Esophagus muscularis mucosa (tissue), 4 donors: ENCODE measurements at places on chromosomes 11 and 22.

GRCh38 chr11:46639197-46639839, 22.0 kb downstream of the ATG13 start:
- DNase-seq: no peak

GRCh38 chr22:30542811-30543188, 3.7 kb downstream of the SEC14L6 start:
- no peak for DNase-seq

DNA sequence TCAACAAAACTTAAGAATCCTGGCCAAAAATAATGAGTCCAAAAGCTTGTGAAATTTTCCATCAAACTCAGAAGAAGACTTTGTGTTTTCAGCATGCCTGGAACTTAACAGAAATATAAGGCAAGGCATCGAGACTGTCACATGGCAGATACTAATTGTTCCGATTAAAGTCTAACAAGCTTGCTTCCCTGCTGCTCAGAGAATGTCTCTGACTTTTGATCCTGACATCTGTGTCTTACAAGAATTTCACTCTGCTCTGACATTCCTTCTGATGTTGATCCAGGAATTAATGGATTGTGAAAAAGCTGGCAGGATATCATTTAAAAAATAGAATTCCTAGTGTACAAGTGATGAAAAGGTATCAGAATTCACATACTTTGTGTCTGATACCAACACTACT, 170.2 kb downstream of the DCDC1 start:
- no peak for DNase-seq

GRCh38 chr22:50315289-50316113, 8.1 kb upstream of the PLXNB2 start:
- no peak for DNase-seq

GRCh38 chr11:98495601-98496000, 525.1 kb upstream of the CNTN5 start:
- no peak for DNase-seq

DNA sequence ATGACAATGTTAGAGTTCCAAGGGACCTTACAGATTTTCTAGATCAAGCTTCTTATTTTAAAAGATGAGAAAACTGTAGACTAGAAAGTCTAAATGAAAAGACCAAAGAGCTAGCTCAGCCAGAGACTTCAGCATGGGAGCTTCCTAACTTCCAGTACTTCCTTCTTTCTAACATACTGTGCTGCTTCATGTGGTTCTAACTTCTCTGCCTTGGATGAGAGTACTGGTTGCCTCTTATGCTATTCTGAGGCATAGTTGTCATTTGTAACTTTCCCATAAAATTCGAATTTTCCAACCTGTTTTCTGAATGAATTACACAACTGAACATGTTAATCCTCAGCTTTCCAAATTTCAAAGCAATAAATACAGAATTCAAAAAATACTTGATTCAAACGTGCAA, 1.8 kb downstream of the MTMR2 start:
- DNase-seq: no peak

GRCh38 chr11:122686111-122686510, 30.6 kb downstream of the UBASH3B start:
- no peak for DNase-seq

DNA sequence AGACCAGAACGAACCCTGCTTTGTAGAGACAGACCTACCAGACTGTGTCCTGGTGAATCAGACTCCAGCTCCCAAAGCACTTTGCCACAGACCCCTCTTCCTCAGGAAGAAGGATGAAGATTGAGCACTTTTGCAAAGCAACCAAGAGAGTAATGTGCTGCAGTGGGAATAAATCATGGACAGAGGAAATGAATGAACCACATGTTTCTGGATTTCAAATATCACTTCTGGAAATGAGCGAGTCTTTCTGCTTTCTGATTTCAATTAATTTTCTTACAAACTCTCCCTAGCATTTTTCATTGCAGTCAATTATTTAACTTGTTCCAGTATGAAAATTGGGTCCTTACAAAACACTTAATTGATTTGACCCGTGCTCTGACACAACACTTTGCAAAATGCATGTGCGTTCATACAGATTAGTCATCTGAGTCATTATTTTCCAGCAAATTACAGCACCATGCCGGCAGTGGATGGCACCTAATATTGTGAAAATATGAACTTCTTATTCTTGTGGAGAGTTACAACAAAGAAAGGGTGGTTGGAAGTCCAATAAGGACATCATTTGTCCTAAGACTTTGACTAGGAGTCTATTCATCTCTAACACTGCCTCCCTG, 315.9 kb upstream of the CCDC90B start:
- no peak for DNase-seq

GRCh38 chr22:23093051-23093788, 22.9 kb downstream of the GNAZ start:
- DNase-seq: no peak

- no peak for DNase-seq
Observed at GRCh38 chr22:46295277-46295971, 1.2 kb upstream of the GTSE1 start.

- no peak for DNase-seq
Observed at GRCh38 chr22:40033586-40034380, 39.0 kb downstream of the FAM83F start.

- DNase-seq: no peak
Observed at GRCh38 chr11:113796663-113797259, 17.2 kb downstream of the CLDN25 start.

GRCh38 chr11:98766903-98767302, 253.8 kb upstream of the CNTN5 start:
- no peak for DNase-seq

GRCh38 chr11:1026163-1026450, 10.4 kb downstream of the MUC6 start:
- no peak for DNase-seq

GRCh38 chr22:21688706-21689381, 23.0 kb downstream of the PPIL2 start:
- no peak for DNase-seq

DNA sequence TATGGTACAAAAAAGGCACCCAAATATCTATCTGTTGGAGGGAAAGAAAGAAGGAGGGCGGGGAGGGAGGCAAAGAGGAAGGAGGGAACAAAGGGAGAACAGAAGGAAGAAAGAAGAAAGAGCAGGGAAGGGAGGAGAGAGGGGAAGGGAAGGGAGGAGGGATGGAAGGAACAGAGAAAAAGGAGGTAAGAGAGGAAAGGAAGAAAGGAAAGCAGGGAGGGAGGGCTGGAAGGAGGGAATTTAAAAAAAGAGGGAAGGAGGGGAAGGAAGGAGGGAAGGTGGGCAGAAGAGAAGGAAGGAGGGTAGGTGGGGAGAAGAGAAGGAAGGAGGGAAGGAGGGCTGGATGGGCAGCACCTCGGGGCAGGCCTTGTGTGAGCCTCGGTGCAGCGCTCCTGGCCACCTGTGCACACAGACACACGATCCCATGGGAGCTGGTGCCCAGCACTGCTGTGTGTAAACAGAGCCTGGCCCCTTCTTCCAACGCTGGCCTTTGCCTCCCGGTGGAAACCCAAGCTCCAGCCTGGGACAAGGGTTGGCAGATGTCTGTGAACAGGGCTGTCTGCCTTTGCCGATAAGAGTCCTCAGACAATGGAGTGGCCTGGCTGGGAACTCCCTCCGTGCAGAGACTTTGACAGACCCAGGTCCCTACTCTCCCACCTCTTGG, 23.2 kb downstream of the SMIM38 start:
- DNase-seq: no peak

- no peak for DNase-seq
Observed at GRCh38 chr11:11532574-11532973, 89.2 kb downstream of the GALNT18 start.

GRCh38 chr11:115929618-115930129, 425.5 kb upstream of the CADM1 start:
- no peak for DNase-seq

- DNase-seq: no peak
Observed at GRCh38 chr11:8339592-8340022, 75.9 kb upstream of the LMO1 start.

- no peak for DNase-seq
Observed at GRCh38 chr22:48819232-48819631, 1008.4 kb downstream of the BRD1 start.

GRCh38 chr11:5973530-5973929, 5.2 kb upstream of the OR56A5 start:
- DNase-seq: no peak

GRCh38 chr11:83827940-83828554, 541.9 kb upstream of the CCDC90B start:
- DNase-seq: no peak

DNA sequence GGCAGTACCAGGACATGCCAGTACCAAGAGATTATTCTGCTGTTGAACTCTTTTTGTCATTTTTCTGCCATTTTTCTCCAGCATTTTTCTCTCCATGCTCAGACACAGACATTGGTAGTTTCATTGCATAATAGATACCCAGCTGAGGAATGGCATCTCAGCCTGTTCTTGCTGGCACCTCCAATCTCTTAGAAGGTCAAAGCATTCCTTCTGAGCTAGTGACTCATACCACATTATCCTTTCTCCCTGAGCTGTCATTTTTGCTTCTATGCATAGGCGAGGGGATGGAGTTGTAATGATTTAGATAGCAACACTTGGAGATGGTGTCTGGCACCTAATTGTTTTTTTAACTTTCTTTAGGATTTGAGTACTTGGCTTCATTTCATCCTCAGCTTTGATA, 321.1 kb downstream of the NELL1 start:
- no peak for DNase-seq

DNA sequence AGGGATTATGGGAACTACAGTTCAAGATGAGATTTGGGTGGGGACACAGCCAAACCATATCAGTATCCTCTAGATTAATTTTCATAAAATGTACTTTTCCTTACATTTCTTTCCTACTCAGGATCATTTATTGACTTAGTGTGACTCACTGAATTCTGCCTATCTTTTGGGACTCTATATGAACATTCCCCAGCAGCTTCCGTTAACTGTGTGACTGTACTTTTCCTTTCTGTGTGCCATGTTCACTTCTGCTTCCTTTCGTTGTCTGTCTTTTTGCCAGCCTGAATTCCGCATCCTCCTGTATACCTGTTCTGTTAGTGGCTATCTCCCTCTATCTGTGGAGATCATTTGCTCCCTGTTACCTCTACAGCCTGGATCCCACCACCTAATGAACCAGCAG, 48.8 kb downstream of the SPECC1L start:
- no peak for DNase-seq

- DNase-seq: no peak
Observed at GRCh38 chr11:67592880-67593564, 9.4 kb downstream of the GSTP1 start.

GRCh38 chr11:130020323-130020722, 17.7 kb upstream of the PRDM10 start:
- no peak for DNase-seq

GRCh38 chr11:68329978-68330699, 17.7 kb downstream of the LRP5 start:
- no peak for DNase-seq

GRCh38 chr22:45207981-45208664, 32.6 kb downstream of the KIAA0930 start:
- DNase-seq: no peak

DNA sequence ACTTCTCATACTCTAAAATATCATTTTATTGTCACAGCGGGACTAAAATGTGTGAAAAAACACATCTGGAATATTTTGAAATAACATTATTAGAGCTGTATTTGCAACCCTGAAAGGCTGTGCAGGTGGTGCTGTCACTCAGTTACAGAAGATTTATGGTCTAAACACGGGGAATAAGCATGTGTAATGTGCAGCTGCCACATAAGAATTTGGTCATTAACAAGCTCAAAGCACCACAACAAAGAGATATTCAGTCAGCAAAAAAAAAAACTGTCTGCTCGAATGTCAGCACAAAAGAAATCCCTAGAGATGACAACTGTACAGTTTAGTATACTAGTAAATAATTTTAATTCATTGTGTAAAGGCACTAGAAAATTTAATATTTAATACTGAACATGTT, 31.3 kb downstream of the TMEM123 start:
- DNase-seq: no peak

DNA sequence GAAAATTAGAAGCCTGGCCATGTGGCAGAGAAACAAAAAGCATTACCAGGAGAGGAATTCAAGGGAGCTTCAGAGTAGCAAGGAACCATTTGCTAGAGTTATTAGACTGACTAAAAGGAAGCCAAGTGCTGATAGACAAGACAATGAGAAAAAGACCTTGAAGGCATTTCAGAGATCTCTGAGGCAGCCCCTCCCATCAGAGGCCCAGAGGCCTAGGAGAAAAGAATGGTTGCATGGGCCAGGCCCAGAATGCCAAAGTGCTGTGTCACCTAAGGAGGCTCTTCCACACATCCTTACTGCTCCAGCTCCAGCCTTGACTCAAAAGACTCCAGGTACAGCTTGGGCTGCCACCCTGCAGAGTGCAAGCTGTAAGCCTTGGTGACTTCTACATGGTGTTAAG, 61.8 kb upstream of the POU2AF2 start:
- DNase-seq: no peak
